ENCODE measurements at places on chromosomes 2 and 18. TPM values are rescaled to one million over a fixed set of nuclear protein-coding genes. Genes with fewer than 3 reads are reported as not detected.

- DNase-seq, result no peak
Measured at GRCh38 chr2:230871361-230872150, 6.8 kb downstream of the ITM2C start.

GRCh38 chr2:669323-669722 lies 7.9 kb downstream of the TMEM18 start:
- DNase-seq, result peak; percentile 52

DNA sequence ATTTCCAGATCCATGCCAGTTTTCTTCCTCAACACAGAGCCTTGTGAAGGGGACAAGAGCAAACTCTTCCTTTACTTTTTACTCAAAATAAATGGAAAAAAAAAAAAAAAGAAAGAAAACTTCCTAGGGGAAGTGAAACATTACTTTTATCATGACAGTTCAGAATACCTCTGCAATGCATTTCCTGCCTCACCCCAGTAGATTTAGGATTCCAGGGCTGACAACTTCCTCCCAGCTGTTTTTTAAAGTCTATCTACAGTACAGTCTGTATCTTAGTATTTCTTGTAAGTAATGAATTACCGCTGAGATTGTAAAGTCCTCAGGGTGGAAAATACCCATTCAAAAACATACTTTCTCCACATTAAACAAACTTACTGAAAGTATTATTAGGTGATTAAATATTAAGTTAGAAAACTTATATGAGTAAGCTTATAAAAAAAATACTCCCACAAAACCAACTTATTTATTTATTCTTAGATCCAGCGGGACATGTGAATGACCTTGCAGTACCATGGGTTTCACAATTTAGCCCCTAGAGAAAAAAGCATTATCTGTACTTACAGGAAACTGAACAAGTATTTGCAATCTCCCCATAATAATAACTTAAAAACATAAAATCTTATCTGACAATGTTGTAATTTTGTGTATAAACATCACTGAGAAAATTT lies 117.7 kb downstream of the RBMS1 start:
- peak; percentile 60 for DNase-seq

- no peak for DNase-seq
Measured at GRCh38 chr2:72942881-72943418, 25.6 kb downstream of the EMX1 start.

DNA sequence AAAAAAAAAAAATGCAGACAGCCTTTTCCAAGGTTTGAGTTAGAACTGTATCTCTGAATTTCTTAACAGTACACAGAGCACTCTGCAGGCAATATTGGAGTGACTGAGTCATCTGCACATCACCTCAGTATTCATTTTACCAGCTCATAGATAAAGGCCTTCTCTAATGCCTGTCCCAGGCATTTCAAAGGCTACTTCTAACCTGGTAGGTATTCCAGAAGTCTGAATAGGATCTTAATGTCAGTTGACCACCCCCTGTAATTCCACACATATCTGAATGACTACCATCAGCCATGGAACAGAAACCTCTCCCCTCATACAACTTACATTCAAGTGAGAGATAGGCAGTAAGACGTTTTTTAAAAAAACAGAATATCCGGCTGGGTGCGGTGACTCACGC lies 9.0 kb downstream of the METTL21A start:
- DNase-seq, result peak; percentile 81

DNA sequence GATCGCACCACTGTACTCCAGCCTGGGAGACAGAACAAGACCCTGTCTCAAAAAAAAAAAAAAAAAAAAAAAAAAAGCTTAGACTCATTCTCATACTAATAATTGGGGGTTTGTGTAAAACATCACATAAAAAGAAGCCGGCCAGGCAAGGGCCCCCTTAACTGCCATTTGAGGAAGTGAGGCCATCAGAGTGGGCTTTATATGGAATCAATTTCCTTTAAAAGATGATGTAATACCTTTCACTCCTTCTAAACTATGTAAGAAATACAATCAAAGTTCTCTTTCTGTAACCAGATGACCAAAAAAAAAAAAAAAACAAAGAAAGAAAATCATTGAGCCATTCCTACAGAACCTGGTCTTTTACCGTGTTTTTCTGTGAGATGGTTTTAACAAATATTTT lies 13.1 kb upstream of the GPR55 start:
- DNase-seq, result no peak

- DNase-seq, result peak; percentile 12
Measured at GRCh38 chr2:46045888-46046287, 251.3 kb upstream of the EPAS1 start.

DNA sequence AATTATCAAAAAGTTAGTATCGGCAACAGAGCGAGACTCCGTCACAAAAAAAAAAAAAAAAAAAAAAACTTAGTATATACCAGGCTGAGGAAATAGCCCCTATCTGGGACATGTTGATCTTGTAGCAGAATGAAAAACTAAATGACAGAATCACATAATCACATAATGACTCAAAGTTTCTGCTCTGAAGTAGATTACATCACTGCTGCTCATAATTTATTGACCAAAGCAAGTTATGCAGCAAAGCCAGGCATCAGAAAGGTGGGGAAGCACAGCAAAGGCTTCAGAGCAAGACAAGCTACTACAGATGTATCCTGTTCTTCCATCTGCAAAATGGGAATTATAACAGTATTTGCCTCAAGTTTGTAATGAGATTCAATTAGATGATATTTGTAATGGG lies 68.1 kb downstream of the BOD1L2 start:
- no peak for DNase-seq

UBXN2A gene
- total RNA-seq, result 9.9 TPM

MC4R gene
- total RNA-seq, result not detected

LRRC30 gene
- total RNA-seq, result not detected

LDLRAD4 gene
- total RNA-seq, result not detected

LDAH gene
- total RNA-seq, result 14.9 TPM

ATIC gene
- total RNA-seq, result 28.9 TPM

EML6 gene
- 1.8 TPM for total RNA-seq
